ENCODE measurements at places on chromosomes 5 and 9.

DNA sequence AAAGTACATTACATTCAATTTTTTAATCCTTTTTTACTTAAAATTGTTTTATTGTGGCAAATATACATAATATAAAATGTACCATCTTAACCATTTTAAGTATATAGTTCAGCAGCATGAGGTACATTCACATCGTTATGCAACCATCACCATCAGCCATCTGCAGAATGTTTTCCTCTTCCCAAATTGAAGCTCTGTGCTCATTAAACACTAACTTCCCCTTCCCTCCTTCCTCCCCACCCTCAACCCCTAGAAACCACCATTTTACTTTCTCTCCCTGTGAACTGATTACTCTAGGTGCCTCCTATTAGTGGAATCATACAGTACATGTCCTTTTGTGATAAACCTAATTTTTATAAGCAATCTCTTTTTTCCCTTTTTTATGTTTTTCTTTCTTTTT, 15.6 kb downstream of the TEX53 start:
- DNase-seq, result no peak

DNA sequence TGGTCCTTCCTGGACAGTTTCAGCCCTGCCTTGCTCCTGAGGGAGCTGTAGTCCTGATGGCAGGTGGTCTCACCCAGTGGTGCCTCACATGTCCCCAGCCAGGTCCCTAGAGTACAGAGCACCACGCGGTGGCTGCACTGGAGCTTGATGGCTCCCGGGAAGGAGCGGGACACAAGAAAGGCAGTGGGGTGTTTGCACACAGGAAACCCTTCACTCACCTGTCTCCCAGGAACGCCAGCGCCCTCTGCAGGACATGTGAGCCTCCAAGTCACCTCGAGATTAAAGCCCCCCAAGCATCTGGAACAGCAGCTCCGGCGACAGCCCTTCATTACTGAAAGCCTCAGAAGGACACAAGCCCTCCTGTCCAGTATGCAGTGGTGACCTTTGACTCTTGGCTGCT, 19.9 kb upstream of the TMEM250 start:
- no peak for DNase-seq

DNA sequence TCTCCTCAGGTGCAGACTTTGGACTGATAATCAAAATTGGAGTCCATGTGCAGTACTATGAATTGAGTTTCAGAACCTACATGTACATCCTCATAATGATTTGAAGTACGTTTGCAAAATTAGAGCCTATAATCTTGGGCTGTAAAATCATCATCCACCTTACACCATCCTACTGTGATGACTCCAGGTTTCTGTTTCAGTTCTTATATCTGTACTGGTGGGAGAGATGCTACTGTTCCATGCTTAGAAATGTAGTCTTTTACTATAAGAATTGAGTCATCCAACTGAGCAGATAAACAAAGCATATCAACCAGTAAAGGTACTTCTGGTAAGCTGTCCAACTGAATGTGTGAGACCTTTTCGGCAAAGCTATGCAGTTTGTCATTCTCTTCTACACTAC, 586.3 kb upstream of the FAM174A start:
- DNase-seq, result no peak

DNA sequence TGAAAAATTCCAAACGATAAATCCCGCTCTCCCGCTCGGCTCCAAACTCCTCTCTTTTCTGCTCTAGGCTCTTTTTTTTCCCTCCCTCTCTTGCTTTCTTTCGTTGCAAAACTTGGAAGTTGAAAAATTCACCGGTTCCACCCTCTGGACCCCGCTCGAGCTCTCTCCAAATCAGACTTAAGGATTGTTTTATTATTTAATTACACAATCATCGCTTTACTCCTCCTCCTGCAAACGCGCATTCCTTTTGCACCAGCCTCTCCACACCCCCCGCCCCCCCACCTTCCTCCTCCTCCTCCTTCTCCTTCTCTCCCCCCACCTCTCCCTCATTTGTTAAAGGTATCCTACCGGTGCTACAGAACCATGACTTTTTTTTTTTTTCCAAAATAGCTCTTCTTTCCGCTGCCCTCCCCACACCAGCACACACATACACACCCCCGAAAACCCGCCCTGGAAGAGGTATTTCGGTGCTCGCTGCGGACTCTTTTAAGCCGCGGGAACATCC, 535 bp upstream of the NFIB start:
- peak; percentile 51 for DNase-seq

GRCh38 chr9:87609486-87609885, 111.8 kb downstream of the DAPK1 start:
- DNase-seq, result no peak

DNA sequence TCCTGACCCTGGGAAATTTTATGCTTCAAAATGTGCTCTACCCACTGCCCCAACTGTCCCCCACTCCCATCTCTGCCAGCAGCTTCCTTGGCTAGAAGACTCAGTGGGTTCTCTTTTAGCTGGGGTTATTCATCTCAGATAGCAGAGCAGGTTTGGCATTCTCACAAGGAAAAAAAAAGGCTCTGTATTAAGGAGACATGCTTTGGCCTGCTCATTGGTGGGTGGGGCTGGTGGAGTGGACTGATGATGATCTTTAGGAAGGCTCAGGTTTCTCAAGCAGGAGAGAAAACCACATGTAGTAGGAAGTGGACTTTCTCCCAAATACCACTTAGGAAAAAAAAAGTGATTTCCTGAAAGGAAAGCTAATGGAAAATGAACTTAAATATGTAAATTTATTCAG, 279.2 kb upstream of the ZNF462 start:
- DNase-seq, result no peak

DNA sequence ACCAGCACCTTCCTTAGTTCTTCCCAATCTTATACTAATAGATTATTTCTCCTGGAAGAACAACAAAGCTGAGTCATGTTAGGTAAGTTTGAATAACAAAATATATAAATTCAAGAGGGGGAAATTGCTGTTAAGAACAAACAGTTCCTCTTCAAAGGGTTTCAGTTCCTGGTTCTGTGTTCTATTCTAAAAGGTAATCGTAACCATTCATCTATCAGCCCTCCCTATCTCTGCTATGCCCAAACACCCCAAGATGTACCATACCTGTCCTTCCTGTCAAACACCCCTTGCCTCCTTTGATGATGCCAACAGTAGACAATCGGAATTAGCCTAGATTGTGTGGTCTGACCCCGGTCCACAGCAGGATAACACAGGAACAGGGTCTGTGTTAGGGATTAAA, 4.2 kb upstream of the RNF180 start:
- no peak for DNase-seq

DNA sequence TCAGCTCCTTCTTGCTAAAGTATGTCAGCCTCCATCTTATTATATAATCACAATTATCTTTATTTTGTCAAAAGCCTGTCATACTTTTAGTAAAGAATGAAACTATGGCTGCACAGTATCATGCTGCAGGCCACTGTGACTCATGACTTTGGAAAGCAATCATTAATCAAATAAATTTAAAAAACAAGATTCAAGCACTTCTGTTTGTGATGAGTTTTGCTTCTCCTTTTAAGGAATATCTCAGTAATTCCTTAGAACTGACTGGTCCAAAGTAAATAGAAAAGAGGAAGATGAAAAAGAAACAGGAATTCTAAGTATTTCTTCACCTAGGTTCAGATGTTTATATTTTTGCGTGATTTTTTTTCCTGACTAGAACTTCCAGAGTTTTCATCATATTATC, 83.1 kb downstream of the EDIL3 start:
- DNase-seq, result no peak

GRCh38 chr5:3997670-3998069, 402.0 kb downstream of the IRX1 start:
- no peak for DNase-seq

DNA sequence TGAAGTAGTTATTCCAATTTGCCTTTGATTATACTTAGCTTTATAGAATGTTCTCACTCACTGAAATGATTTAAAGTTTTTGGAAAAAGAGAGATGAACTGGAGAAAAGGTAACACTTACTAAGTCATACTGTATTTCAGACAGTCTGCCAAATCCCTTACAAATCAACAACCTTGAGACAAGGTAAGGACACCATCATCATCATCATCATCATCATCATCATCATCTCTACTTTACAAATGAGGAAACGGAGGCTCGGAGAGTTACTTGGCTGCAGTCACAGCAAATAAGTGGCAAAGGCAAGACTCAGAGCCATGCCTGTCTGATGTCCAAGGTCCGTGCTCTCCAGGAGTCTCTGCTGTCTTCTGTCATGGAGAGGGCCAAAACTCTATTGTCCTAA, 9.4 kb downstream of the GDA start:
- no peak for DNase-seq

DNA sequence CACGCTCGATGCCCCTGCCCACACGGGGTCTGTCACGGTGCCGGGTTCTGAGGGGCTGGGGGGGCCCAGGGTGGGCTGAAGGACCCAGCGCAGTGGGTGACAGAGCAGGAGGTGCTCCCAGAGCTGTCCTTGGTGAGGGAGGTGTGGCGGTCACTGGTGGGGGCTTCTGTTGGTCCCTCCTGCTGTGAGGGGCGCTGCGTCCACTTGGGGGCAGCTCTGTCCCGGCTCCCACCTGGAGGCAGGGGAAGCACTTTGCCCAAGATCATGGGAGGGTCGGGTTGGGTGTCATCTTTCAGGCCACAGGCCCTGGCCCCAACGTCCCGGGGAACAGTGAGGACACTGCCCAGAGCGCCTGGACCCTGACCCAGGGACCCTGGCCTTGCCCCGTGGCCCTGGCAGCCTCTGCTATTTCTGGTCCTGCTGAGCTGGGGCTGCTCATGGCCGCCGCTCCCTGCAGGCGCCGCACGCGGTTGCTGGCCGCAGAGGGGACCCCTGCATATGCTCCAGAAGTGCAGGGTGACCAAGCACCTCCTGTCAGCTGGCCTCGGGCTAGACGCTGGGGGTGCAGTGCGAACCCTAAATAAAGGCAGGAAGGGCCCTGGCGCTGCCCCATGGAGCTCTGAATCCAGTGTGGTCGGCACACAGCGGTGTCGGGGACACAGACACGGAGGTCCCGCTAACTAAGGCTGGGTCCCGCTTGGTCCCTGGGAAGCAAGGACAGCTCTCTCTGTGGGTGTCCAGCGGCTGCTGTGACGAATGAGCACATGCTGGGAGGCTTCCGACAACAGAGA, 11.6 kb upstream of the RNU6ATAC start:
- DNase-seq, result no peak

DNA sequence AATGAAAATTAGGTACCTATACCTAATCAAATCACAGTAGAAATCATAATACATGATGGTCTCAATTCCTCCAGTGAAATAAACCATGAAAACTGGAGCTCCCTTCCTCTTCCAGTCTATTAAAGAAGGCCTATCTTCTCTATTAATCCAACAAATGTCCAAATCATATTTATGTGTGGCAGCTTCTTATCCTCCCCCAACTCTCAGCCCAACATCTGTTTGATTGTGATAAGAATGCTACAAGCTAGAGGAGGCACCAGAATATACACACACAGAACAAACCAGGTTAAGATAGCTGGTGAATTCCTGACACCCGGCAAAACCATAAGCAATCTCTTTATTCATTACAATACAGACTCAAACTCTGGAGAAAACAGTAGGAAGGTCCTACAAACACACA, 110.8 kb downstream of the FBXL17 start:
- DNase-seq, result no peak

DNA sequence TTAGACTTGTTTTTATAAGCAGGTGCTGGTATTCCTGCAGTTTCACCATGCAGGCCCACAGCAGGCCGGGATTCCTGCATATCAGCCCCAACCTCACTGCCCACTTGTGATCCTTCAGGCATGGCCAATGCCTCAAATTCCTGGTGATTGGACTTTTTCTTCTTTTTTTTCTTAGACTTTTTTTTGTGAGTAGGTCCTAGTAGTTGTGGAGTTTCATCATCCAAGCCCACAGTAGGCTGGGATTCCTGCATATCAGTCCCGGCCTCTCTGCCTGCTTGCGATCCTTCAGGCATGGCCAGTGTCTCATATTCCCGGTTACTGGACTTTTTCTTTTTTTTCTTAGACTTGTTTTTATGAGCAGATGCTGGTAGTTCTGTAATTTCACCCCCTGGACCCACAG, 4.8 kb downstream of the TTF1 start:
- DNase-seq, result no peak

DNA sequence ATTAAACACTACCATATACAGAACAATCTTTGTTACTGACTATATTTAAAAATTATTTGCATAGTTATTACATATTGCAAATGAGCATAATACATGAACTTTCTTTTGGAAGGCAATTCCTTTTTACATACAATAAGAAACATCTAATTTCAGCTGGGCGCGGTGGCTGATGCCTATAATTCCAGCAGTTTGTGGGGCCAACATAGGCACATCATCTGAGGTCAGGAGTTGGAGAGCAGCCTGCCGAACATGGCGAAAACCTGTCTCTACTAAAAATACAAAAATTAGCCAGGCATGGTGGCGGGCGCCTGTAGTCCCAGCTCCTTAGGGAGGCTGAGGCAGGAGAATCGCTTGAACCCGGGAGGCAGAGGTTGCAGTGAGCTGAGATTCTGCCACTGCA, 36.4 kb upstream of the SIMC1 start:
- DNase-seq, result no peak

DNA sequence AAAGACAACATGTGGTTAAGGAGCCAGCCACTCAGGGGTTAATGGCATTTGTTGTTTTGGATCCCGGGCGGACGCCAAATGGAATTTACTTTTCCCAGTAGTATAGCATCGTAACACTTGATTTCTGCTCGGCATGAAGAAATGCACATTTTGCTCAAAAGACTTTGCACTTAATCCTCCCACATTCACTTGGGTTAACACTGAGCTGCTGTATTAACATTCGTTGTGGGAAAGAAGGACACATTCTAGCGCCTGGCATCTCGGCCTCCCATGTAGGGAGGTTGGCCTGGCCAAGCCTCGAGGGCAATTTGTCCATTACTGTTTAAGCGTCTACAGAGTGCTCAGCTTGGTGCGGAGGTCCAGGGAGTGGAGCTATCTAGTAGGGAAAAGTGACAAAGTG, 32.3 kb upstream of the INSYN2B start:
- no peak for DNase-seq

GRCh38 chr5:38105231-38105570, 153.2 kb upstream of the EGFLAM start:
- DNase-seq, result no peak

DNA sequence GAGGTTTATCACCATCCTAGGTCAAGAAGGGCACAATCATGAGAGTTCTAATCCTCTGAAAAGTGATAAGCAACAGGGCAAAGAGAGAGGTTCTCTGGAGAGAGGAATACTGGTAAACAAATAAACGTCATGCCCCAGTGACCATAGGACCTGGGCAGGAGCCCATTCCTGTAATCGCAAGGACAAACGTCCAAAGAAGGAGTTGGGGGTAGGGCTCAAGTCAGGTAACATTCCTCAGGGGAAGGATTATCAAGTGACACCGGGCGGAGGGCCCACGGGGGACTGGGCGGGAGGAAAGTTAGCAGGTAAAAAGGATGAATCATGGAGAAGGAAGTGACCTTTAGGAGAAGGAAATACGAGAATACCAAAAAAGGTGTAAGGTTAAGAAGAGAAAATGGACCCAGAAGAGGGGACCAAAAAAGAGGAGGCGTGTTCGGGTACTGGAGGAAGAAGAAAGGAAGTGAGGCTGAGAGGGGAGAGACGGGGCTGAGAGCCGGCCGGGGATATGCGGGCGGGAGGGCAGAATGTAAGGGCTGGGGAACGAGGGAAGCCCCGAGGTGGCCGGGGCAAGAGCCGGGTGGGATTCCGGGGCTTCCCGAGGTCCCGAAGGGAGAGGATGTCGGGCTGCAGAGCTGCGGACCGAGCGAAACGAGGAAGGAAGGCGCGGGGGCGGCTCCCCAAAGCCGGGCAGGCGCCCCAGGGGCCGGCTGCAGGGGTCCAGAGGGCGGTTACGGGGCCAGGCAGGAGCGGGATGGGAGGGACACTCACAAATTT, 583 bp downstream of the DIAPH1 start:
- no peak for DNase-seq
